ENCODE measurements at places on chromosomes 5 and 9. TPM values are rescaled to one million over a fixed set of nuclear protein-coding genes. Genes with fewer than 3 reads are reported as not detected.

DNA sequence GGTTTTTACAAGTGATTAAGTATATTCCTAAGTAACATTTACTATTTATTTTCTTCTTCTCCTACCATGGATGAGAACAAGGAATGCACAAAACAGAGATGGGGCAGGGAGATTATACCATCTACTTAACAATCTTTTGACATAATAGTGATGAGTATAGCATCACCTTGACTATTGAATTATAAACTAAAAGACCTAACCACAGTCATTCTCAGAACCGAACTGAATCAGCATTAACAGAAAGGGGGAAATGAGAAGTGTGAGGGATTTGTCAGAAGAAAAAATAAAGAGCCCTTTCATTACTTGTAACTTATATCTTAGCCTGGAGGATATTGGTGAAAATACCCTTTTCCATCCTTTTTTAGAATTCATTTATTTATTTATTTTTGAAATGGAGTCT lies 21.9 kb downstream of the OR2Y1 start:
- peaks cover 3% of the 10 kb centered on the region for H3K27me3 ChIP-seq
- H3K4me1 ChIP-seq = no peaks in the 10 kb centered on the region
- H3K27ac ChIP-seq = no peak overlapping the region
- H3K4me3 ChIP-seq = no peak overlapping the region
- DNase-seq = no peak
- no peaks in the 10 kb centered on the region for H3K36me3 ChIP-seq

- H3K4me1 ChIP-seq = no peaks in the 10 kb centered on the region
- no peak overlapping the region for H3K27ac ChIP-seq
- H3K4me3 ChIP-seq = no peak overlapping the region
- no peaks in the 10 kb centered on the region for H3K36me3 ChIP-seq
- DNase-seq = no peak
- H3K27me3 ChIP-seq = no peaks in the 10 kb centered on the region
Measured at GRCh38 chr5:87653242-87653641, 240.5 kb upstream of the CCNH start.

SHROOM1 gene
- 25.6 TPM for total RNA-seq

STK32A gene
- not detected for total RNA-seq

DNA sequence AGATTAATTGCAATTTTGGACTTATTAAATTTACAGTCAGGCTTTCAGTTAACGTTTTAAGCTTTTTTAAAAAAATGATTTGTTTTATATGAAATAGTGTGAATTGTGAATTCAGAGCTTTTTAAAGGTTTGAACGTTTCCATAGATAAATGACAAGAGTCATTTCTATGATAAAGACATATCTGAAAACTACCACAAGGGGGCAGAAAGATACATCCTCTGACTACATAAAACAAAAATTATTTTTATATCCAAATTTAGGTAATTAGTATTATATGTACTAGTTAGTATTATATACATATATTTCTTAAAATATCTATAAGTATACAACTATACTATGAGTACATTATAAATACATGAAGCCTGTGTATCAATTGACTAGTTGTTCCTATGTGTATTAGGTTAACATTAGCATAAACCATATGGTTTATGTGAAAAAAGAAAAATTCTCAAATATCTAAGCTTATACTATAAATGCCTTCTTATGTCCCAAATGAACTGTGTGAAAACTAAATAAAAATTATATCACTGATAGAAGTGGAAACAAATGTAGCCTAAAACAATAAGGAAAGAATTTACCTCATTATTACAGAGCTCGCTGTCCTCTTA lies 155.2 kb downstream of the MEF2C start:
- DNase-seq = peak; percentile 23
- peaks cover 46% of the 10 kb centered on the region for H3K36me3 ChIP-seq
- no peaks in the 10 kb centered on the region for H3K27me3 ChIP-seq
- no peak overlapping the region for H3K27ac ChIP-seq
- no peak overlapping the region for H3K4me3 ChIP-seq

DNA sequence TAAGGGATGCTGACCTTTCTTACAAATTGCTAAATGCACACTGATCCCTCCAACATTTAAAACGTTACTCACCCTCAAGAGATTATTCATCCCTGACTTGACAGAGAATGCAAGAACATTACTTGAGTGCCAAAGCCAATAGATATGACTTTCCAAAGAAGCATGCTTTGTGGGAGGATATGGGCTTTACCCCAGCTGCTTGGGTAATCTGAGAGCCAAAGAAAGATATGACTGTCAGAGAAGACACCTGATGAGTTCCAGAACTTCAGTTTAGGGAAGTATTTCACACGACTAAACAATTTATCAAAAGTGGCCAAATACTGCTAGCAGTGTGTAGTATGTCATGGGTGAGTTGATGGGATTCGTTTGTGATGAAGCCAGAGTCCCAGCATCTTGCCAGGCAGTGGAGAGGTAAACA lies 7.4 kb upstream of the SPDL1 start:
- no peaks in the 10 kb centered on the region for H3K36me3 ChIP-seq
- H3K4me1 ChIP-seq = no peaks in the 10 kb centered on the region
- H3K27ac ChIP-seq = no peak overlapping the region
- no peak for DNase-seq
- no peak overlapping the region for H3K4me3 ChIP-seq

PCDHA4 gene
- 0.04 TPM for total RNA-seq

DNA sequence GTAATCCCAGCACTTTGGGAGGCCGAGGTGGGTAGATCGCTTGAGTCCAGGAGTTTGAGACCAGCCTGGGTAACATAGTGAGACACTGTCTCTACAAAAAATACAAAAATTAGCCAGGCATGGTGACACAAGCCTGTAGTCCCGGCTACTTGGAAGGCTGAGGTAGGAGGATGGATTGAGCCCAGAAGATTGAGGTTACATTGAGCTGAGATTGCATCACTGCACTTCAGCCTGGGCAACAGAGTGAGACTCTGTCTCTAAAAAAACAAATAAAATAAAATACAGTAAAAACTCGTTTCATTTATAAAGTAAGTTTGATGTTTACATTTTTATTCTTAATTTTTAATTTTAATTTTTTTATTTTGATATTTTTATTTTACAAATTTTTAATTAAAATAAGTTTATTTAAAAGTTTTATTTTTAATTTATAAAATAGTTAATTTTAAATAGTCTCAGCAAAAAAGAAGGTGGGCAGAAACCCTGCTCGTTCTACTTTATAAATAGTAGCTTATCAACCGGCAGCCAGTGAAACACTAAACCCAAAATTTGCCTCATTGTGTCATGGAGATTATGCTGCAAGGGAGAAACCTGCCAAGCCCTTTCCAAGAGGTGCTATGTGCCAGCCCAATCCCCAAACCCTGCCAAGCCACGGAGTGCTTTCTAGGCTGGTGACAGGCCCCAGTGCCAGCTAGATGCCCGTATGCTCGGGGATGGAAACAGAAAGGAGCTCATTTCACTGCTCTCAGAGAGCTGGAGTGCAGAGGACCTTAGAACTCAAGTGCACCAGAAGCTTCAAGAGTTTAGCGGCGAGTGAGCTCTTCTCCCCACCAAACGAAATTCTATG lies 38.9 kb downstream of the SERINC5 start:
- H3K4me3 ChIP-seq = no peak overlapping the region
- H3K4me1 ChIP-seq = no peaks in the 10 kb centered on the region
- H3K27me3 ChIP-seq = no peaks in the 10 kb centered on the region
- H3K27ac ChIP-seq = no peak overlapping the region
- no peaks in the 10 kb centered on the region for H3K36me3 ChIP-seq

LAMC3 gene
- total RNA-seq = not detected

GFI1B gene
- total RNA-seq = 73.4 TPM

BAAT gene
- 0.27 TPM for total RNA-seq

DNA sequence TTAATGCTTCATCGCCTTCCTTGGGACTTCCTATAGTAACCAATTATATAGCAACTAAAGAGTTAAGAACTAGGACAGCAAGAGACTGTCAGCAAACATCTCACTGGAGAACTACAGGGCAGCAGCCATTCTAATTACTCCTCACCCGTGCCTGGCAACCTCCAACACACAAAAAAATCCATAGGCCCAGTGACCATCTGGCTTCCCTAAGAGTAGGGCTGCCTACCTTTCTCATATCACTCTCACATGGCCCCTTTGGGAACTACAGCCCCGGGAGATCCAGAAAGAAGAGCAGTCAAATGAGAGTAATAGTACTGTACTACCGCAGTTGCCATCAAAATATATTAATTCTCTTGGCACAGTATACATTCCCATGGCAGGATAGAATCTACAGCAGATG lies 5.7 kb downstream of the DCAF10 start:
- no peak overlapping the region for H3K4me3 ChIP-seq
- peaks cover 31% of the 10 kb centered on the region for H3K36me3 ChIP-seq
- no peaks in the 10 kb centered on the region for H3K27me3 ChIP-seq
- no peak overlapping the region for H3K27ac ChIP-seq

GABRP gene
- total RNA-seq = not detected

FRRS1L gene
- not detected for total RNA-seq

DNA sequence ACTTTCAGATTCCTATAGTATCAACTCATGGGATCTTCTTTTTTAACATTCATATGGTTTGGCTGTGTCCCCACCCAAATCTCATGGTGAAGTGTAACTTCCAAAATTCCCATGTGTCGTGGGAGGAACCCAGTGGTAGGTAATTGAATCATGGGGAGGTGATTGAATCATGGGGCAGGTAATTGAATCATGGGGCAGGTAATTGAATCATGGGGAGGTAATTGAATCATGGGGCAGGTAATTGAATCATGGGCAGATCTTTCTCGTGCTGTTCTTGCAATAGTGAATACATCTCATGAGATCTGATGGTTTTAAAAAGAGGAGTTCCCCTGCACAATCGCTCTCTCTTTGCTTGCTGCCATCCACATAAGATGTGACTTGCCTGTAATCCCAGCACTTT lies 21.8 kb upstream of the AGGF1 start:
- H3K36me3 ChIP-seq = no peaks in the 10 kb centered on the region
- no peaks in the 10 kb centered on the region for H3K4me1 ChIP-seq
- H3K27ac ChIP-seq = no peak overlapping the region
- H3K27me3 ChIP-seq = no peaks in the 10 kb centered on the region
- no peak overlapping the region for H3K4me3 ChIP-seq

NR2F1-AS1 gene
- total RNA-seq = not detected

Data from K562 (cell line).